Progenitor cell of endocrine pancreas (in vitro differentiated cells): ENCODE measurements at places on chromosomes 3 and 15. TPM values are rescaled to one million over a fixed set of nuclear protein-coding genes. Genes with fewer than 3 reads are reported as not detected.

GRCh38 chr3:12932347-12932746 lies 91.0 kb upstream of the RPL32 start:
- no peak for DNase-seq

DNA sequence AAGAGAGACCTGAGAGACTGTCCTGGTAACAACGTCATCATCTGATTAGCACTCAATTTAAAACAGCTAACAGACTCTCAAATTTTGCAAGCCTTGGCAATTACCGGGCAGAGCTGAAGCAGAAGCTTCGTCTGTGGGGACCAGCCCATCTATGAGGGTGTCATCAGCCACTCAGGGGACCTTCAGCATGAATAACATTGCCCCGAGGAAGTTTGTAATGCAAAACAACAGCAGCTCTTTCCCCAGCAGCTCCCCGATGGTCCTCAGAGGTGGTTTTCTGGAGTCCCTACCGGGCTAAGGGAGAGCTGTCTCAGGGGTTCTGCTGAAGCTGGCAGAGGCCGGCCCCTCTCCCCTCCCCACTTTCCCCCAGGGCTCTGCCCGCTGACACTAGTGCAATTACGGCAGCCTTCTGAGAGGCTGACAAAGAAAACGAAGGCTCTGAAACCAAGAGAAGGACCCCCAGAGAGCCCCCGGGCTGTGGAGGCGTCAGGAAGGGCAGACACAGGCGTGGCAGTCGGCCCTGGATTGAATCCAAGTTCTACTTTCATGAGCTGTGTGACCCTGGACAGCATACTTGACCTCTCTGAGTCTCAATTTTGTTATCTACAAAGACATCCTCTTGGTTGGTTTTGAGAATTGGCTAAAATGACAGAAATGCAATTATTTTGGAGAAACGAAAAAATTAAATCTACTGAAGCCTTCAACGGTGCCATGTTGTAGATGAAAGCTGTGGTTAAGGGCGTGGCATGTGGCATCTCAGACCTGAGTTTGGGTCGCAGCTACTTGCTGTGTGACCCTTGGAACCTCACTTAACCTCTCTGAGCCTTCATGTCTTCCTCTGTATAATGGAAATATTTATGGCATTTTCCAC lies 102.1 kb upstream of the TLE3 start:
- no peak for DNase-seq

Gene RNU5B-1
- 41.3 and 48.7 TPM in 2 replicates for total RNA-seq

GRCh38 chr15:50083424-50084025 lies 35.5 kb downstream of the ATP8B4 start:
- no peak for DNase-seq

DNA sequence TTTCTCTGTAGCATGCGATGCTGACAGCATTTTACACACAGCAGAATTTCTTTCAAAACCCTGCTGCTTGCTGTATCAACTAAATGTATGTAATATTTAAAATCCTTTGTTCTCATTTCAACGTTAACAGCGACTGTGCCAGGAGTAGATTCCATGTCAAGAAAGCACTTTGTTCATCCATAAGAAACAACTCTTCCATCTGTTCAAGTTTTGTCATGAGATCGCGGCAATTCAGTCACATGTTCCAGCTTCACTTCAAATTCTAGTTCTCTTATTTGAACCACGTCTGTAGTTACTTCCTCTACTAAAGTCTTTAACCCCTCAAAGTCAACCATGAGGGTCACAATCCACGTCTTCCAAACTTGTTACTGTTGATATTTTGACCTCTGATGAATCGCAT lies 50.6 kb downstream of the SMARCC1 start:
- DNase-seq: no peak

Gene GP9
- not detected in 2 replicates for total RNA-seq

Gene CCR9
- not detected in 2 replicates for total RNA-seq

Gene FETUB
- not detected in 2 replicates for total RNA-seq

DNA sequence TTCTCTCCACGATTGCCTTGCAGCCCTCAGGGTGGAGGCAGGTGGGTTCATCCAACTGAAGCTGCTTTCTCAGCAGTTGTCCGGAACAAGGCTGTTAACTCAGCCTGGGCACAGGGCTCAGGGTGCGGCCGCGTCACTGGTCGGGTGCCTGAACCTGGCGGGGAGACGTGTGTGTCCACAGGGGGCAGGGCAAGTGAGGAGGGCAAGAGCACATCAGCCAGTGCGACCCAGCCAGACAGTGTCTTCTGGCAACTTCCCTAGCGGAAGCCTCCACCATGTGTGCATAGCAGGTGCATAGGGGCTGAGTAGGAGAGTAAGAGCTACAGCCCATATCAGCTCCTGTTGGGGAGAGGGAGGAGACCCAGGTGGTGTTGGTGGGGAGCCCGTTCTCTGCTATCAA lies 150.4 kb upstream of the THRB start:
- DNase-seq: no peak

DNA sequence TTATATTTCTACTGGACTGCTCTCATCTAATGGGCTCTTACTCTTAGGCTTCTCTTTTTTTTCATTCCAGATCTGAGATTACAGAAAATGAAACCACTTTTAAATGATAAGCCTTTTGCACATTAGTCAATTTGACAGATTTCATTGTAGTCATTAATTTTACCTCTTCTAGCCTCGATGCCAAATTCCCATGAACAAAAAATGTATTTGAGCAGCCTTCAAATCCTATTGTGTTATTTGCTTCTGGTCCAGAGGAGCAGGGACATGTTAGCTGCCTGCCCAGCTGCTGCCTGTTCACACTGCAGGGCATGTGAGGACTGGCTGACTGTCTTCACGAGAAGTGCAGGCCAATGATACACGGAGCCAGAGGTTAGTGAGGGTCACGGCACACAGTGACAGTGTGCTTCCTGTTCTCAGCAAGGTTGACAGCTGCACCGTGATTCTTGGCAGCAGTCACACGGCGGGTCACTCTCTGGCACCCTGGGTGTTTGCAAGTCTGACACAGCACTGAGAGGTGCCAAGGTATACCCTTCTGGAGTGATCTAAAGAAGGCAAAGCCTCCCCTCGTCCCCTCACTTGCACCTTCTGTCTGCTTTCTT lies 40.8 kb downstream of the KAT2B start:
- no peak for DNase-seq

Gene MINAR1
- total RNA-seq: 1.8 and 1.9 TPM in 2 replicates

DNA sequence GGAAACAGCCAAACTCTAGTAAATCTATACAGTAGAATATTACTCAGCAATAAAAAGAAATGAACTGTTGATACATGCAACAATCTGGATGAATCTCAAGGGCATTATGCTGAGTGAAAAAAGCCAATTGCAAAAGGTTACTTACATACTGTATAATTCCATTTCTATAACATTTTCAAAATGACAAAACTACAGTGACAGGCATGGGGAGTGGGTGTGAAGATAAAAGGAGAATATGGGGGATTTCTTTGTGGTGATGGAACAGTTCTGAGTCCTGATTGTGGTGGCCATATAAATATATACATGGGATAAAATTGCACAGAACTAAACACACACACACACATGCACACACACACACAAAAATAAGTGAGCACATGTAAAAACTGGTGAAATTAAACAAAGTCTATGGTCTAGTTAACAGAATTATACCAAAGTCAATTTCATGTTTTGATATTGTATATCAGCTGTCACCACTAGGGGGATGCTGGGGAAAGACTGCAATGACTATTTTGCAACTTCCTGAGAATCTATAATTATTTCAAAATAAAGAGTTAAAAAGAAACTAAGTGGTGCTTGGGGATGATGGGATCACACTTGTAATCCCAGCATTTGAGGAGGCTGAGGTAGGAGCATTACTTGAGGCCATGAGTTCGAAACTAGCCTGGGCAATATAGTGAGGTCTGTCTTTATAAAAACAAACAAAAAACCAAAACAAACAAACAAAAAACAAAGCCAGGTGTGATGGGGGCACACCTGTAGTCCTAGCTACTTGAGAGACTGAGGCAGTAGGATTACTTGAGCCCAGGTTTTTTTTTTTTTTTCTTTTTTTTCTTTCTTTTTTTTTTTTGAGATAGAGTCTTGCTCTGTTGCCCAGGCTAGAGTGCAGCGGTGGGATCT lies 66.0 kb downstream of the SPTSSB start:
- DNase-seq: no peak

- no peak for DNase-seq
Observed at GRCh38 chr15:53548236-53548635, 211.2 kb downstream of the WDR72 start.

DNA sequence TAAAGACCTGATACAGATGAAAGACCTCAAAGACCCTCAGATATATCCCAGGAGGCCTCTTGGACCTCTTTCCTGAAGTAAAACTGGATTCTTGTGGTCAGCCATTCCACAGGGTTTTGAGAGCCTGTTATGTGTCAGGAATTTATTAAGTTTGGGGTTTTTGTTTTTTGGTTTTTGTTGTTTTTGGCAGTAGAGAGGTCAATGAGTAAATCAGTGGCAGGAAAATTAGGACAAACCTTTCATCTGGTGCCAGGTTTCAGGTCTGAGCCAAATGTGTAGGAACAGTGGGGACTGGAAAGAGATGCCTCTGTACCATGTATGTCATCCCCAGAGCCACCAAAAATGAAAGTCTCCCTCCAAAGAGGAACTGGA lies 520.4 kb upstream of the MDFIC2 start:
- DNase-seq: no peak

Gene ITIH1
- 11.3 and 14.1 TPM in 2 replicates for total RNA-seq

- no peak for DNase-seq
Observed at GRCh38 chr3:122975924-122976293, 51.7 kb downstream of the SEMA5B start.

DNA sequence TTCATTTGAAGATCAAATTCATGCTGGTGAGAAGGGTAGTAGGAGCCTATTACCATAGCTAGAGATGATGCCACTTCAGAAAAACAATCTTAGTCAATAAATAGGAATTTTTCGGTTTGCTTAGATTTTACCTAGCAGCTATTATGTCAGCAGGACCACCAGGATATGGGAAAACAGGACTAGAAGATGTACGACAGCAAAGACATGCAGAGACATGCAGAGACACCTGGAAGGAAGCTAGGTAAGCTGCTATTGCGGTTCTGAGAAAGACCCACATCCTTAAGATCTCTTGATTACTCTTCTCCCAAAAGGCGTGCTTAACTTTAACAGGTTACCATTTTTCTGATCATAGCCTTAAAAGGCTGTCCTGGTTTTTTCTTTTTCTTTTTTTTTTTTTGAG lies 64.8 kb upstream of the THSD4 start:
- no peak for DNase-seq

DNA sequence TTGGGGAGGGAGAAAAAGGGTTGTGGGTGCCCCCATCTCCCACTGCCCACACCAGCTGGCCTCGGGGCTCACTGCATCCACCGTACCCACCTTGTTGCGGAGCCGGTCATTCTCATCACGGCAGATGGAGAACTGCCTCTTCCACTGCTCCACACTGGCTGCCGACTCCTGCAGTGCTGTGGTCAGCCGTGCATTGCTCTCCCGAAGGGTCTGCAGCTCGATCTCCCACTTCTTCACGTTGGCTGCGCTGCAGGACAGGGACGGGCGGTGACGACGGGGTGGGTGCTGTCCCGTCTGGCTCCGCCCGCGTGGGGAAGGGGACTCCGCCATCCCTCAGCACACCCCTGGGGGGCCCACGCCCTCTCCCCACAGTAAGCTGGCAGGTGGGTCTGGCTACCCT lies 45.1 kb downstream of the WHAMM start:
- no peak for DNase-seq

- DNase-seq: no peak
Observed at GRCh38 chr3:12957824-12958792, 115.1 kb downstream of the IQSEC1 start.

DNA sequence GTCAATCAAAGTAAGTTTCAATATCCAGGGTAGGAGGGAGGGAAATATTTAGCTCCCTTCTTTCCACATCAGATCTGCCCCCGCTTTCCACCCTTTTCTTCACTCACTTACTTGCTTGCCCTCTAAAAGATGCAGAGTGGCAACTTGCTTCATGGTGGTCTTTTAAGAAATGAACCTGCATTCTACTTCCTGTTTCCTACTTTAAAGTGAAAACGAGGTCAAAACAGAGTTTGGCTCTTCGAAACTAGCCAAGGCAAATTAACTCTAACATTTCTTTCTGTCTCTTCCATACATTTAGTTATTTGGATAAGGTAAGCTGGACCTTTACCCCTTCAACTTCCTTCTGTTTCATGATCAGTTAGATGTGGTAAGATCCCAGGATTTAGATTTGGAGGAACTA lies 34.2 kb upstream of the PEX5L start:
- DNase-seq: no peak

- no peak for DNase-seq
Observed at GRCh38 chr3:130709671-130710070, 37.0 kb downstream of the PIK3R4 start.

GRCh38 chr3:147937341-147937740 lies 528.2 kb downstream of the ZIC1 start:
- no peak for DNase-seq

GRCh38 chr3:102207151-102207571 lies 227.7 kb upstream of the ZPLD1 start:
- DNase-seq: no peak

DNA sequence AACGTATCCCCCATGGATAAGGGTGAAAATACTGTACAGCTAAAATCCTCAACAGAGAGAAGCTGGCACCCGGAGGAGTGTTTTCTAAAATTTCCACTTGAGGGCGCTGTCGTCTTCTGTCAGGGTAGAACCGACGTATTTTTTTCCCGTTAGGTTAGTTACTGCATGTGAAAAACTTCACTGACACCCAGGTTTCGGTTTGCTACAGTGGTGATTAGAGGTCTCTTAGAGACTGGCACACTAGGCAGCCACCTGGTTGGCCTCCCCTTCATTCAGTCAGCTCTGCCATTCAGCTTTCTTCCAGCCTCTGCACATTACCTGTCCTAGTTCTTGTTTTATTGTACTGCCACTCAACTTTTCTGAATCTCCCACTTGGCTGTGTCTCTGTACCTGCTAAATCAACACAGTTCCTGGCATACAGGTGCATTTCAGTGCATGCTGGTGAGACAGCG lies 18.4 kb downstream of the CCK start:
- DNase-seq: peak; percentile 49

DNA sequence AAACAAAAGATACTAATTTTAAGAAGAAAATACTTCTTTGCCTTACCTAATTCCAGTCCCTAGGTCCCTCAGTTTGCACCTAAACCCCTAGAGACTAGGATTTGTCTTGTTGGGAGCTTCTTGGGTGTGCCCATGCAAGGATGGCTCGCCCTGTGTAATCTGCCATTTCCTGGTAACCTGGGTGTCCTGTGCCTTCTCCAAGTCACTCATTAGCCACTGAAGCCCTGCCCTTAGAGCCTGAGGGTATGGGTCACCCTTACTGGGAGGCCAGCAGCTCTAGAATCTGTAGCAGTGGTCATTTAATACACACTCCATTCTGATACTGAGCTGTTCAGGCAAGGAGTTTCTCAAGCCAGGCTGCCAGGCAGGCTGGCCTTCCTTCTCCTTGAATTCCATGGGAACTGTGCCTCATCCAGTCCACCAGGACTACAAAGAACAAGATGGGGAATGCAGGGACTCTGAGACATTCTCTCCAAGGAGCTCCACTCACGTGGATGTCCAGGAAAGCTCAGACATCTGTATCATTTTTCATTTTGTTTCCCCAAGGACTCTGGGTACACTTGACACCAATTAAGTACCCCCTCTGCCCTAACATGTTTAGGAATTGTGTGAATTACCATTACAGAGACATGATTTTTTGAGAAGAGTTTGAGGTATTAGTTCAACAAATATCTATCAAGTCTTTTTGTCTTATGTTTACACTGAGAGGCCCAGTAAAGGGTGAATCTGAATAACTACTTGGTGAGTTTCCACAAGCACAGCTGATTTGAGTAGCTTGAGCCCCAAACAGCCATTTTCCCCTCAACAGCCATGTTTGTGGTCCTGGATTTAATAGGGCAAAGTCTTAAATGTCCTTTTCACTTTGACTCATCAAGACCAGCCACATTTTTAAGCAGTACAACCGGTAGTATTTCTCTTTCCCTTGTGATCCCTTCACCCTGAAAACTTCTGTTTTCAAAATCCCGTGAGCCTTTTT lies 52.6 kb downstream of the ARNT2 start:
- DNase-seq: no peak
